ENCODE measurements at places on chromosomes 3 and 15.
A peak's percentile ranks its signal among the peaks of the same experiment; 100 is the strongest.

GRCh38 chr3:42906070-42906847, at the start of gene ZNF662:
Gene ZNF662 (plus strand): TSS chr3:42906142. CDS start chr3:42908115, 1,973 bp downstream.
- DNase-seq, result peak; percentile 5

DNA sequence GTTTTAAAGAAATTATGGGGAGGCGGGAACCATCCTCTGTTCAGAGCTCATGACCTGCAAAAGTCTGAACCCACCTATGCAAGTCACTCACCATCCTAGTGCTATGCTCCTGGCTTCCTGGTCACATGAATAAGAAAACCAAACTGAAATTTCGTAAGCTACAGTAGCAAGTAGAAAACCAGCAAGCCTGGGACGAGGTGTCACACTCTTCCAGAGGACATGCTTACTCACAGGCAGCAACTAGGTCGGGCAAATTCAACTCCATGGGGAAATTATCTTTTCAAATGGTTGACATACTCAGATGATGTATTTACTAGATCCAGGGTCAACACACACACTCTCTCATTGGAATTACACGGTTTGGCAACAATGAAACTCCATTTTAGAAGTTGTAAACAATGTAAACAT, 31.3 kb downstream of the LDHAL6B start:
- DNase-seq, result no peak

GRCh38 chr3:40875581-40875980, 323.7 kb upstream of the CTNNB1 start:
- DNase-seq, result no peak

- DNase-seq, result no peak
Observed at GRCh38 chr15:99734575-99734974, 1.3 kb upstream of the LYSMD4 start.

DNA sequence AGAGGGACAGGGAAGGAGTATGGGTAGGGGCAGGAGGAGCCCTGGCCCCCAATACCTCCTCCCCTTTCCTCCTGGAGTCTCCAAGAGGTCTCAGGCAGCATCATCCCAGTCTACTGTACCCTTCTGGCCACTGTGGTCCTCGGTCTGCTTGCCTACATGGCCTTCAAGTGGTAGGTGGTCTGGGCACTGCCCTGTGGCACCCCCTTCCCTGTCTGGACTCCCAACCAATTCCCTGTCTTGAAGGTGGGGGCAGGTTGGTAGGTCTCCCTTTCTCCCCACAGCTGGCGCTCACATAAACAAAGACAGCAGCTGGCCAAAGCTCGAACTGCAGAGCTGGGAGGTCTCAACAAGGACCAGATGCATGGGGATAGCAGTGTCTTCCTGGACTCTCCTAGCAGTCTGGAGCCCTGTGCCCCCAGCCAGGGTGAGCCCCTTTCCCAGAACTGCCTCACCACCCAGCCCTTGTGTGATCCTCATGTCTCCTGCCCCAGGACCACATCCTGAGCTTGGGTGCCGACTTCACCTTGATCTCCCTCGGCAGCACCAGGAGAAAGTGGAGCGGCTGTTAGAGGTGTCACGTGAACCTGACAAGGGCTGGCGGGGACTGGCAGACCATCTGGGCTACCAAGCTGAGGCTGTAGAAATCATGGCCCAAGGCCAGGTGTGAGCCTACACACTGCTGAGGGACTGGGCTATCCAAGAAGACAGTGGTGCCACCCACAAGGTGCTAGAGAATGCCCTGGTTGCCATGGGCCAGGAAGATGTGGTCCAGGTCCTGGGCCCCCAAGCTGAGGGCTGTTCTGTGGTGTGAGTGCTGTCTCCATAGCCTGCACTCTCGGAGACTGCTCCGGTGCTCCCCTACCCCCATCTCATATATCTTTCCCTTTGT, 33.1 kb downstream of the NBEAL2 start:
- DNase-seq, result no peak

DNA sequence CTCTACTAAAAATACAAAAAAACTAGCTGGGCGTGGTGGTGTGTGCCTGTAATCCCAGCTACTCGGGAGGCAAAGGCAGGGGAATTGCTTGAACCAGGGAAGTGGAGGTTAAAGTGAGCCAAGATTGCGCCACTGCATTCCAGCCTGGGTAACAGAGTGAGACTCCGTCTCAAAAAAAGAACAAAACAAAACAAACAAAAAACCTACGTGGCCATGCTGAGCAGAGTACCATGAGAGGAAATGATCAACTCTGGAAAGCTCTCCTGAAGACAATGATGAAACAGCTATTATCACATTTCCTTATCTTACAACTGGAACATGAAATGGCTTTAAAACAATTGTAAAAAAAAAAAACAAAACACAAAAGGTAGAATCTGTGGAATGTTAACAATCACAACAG, 75.2 kb downstream of the CHSY1 start:
- DNase-seq, result peak; percentile 92

DNA sequence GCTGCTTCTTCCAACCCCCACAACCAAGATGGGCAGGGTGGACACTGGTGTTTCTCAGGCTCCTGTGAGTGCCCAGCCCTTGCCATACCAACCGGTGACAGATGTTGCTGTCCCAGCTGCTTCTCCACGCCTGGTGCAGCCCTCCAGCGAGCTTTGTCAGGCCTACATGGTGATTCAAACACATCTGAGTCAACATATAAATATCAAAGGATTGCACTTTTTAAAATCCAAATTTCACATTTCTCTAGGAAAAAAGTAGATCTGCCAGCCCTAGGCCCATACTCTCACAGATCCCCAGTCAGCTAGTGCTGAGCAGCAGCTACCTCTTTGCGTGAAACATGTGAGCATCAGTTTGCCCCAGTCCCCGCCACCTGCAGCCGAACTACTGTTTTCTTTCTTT, 52.7 kb downstream of the RPN1 start:
- DNase-seq, result no peak

GRCh38 chr3:197737749-197738462, 1.2 kb upstream of the RUBCN start:
- no peak for DNase-seq

- DNase-seq, result no peak
Observed at GRCh38 chr3:171218069-171218468, 191.5 kb upstream of the SLC2A2 start.

All from dermis blood vessel endothelial cell (primary cell).